ENCODE measurements at places on chromosomes 6 and 20. TPM values are rescaled to one million over a fixed set of nuclear protein-coding genes. Genes with fewer than 3 reads are reported as not detected.

The CTCFL gene
- total RNA-seq: not detected

The KHDC1 gene
- total RNA-seq: 6.1 TPM

The IL20RA gene
- 0.45 TPM for total RNA-seq

The NOTCH4 gene
- 2.0 TPM for total RNA-seq

The ZNF512B gene
- total RNA-seq: 8.2 TPM

The CASS4 gene
- 2.4 TPM for total RNA-seq

The ADAM33 gene
- total RNA-seq: 14.7 TPM

The DLGAP4 gene
- 19.5 TPM for total RNA-seq

The TBXT gene
- not detected for total RNA-seq

The NECAB3 gene
- 20.7 TPM for total RNA-seq

All from bronchus fibroblast of lung (primary cell).